Tibial nerve (tissue), 4 donors: ENCODE measurements at places on chromosomes 1 and 21.
A peak's percentile ranks its signal among the peaks of the same experiment; 100 is the strongest.

DNA sequence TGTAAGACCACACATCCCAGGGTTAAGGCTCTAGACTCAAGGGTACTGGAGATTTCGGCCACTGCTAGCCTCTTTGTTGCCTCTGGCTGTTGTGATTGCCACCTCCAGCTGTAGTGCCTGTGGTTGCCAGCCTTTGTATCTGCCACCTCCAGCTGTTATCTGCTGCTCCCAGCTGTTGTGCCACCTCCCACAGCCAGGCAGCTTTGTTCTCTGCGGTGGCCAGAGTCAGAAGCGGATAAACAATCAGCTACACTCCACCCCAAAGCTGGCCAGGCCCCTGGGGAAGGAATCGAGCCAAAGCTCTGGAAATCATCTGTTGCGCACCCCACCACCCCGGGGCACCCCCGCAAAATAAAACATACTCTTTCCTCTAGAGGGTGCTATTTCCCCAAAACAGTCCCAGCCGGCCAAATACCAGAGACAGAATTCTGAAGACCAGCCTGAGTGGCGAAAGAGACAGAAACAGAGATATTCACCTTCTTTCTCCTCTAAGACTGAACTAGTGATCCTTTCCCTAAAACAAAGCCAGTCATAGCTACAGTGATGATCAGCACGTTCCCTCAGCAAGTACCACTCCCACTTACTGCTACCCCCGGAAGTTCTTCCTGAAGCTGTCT lies 14.8 kb upstream of the PIGM start:
- H3K36me3 ChIP-seq: no peaks in the 10 kb centered on the region
- peak overlapping the region; percentile 61 for H3K27ac ChIP-seq
- peak; percentile 59 for DNase-seq

DNA sequence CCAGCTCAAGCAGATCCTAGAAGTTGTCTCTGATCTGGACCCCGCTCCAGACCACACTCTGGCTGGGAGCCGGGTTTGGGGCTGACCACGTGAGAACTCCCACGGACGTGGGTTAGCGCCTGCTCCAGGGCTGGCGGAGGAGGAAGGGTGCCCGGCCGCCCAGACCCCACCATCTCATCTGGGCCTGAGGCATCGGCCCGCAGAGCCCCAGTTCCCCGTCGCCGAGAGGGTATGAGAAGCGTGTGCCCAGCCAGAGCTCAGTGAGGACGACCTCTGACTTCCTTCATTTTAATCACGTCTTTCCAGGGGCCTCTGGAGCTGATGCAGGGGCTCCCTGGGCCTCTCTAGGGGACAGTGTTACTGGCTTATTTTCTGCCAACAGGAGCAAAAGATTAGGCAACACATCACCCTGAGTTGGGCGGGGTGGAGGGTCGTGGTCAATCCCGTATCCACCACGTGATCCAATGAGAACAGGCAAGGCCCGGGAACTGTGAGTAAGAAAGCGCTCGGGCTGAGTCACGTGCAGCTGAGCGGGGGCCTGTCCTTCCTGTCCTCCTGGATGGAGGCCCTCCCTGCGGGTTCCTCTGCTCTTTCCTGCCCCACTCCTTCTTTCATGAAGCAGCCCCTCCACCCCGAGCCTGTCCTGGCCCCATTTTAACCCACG lies 81.1 kb downstream of the SIK1 start:
- no peaks in the 10 kb centered on the region for H3K36me3 ChIP-seq
- no peak overlapping the region for H3K27ac ChIP-seq
- H3K4me1 ChIP-seq: no peaks in the 10 kb centered on the region

DNA sequence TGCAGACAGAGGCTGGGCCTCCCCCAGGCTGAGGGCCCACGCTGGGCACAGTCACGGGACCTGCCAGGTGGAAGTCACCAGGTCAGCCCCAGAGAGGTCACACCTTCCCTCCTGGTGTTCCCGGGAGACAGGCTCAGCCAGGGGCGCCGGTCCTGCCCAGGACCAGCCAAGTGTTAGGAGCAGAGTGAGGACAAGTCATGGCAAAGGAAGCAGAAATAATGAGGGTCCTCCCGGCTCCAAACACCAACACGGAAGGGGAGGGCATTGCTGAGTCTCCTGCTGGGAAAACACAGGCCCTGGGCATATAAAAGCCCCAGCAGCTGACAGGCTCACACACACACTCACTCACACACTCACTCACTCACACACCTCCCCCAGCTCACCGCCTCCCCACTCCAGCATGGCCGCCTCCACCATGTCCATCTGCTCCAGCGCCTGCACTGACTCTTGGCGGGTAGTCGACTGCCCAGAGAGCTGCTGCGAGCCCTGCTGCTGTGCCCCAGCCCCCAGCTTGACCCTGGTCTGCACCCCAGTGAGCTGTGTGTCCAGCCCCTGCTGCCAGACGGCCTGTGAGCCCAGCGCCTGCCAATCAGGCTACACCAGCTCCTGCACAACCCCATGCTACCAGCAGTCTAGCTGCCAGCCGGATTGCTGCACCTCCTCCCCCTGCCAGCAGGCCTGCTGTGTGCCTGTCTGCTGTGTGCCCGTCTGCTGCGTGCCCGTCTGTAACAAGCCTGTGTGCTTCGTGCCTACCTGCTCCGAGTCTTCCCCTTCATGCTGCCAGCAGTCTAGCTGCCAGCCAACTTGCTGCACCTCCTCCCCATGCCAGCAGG lies at the start of gene KRTAP10-10:
Gene KRTAP10-10 (plus strand): TSS at position 339 of the 833 bp plus-strand sequence. CDS start 62 bp downstream, at position 401.
- no peak within 1 kb of the TSS for H3K4me3 ChIP-seq
- H3K4me1 ChIP-seq: no peaks in the 10 kb centered on the region
- DNase-seq: no peak
- no peak within 1 kb of the TSS for H3K27ac ChIP-seq
- H3K36me3 ChIP-seq: no peaks in the 10 kb centered on the region
- no peaks in the 10 kb centered on the region for H3K27me3 ChIP-seq

GRCh38 chr21:31354122-31354521 lies 10.1 kb upstream of the TIAM1 start:
- H3K27ac ChIP-seq: no peak overlapping the region
- H3K27me3 ChIP-seq: no peaks in the 10 kb centered on the region
- H3K4me3 ChIP-seq: no peak overlapping the region
- no peak for DNase-seq

DNA sequence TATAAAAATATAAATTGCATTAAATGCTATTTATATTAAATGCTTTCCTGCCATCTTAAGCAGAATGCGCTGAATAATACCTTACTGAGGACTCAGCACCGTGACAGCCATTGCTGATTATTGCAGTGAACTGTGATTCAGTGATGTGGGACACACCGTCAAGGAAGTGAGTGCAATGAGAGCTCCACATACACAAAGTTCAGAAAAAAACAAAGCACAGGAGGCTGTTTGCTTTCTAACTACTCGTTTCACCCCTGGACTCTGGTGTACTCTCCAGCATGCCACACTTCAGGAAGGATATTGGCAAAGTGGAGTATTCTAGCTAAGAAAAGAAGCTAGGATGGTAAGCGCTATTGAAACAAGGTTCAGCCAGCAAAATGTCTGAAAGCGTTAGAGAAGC lies 57.4 kb upstream of the CXADR start:
- no peak overlapping the region for H3K27ac ChIP-seq
- no peak overlapping the region for H3K4me3 ChIP-seq
- no peaks in the 10 kb centered on the region for H3K36me3 ChIP-seq
- no peaks in the 10 kb centered on the region for H3K4me1 ChIP-seq
- H3K27me3 ChIP-seq: no peaks in the 10 kb centered on the region

- no peaks in the 10 kb centered on the region for H3K4me1 ChIP-seq
- H3K36me3 ChIP-seq: no peaks in the 10 kb centered on the region
- H3K27me3 ChIP-seq: no peaks in the 10 kb centered on the region
- H3K4me3 ChIP-seq: no peak overlapping the region
- no peak overlapping the region for H3K27ac ChIP-seq
Measured at GRCh38 chr1:237568955-237569354, 321.8 kb downstream of the ZP4 start.

DNA sequence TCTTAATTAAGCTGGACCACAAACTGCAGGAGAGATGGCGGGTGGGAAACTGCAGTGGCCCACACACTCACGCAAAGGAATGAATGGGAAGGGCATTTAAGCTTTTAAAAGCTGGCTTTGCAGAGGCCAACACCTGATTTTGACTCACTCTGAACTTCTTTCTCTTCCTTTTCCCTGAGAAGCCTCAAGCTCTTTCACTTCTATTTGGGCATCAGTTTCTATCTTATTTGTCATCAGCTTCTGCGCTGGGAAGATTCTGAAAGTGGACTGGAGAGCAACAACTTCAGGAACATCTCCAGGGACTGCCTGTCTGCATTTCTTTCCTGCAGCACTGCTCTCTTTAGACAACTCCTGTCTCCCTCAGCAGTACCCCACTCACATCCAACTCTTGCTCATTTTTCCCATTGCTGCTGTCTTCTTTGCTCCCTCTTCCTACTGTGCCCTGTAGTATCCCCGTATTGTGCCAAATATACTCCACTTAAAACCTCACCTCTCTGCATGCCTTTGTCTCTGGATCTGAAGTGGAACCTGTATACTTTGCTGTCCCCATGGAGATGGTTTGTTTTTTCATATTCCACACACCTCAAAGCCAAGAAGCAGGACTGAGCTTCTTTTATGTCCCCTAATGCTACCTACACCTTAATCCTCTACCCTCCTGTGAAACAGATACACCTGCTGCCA lies 143.3 kb upstream of the JUN start:
- no peaks in the 10 kb centered on the region for H3K27me3 ChIP-seq
- H3K27ac ChIP-seq: no peak overlapping the region
- no peaks in the 10 kb centered on the region for H3K4me1 ChIP-seq
- no peak for DNase-seq
- no peak overlapping the region for H3K4me3 ChIP-seq
- H3K36me3 ChIP-seq: no peaks in the 10 kb centered on the region

GRCh38 chr1:24911651-24912155 lies 18.4 kb downstream of the RUNX3 start:
- H3K36me3 ChIP-seq: no peaks in the 10 kb centered on the region
- no peaks in the 10 kb centered on the region for H3K27me3 ChIP-seq
- no peak overlapping the region for H3K27ac ChIP-seq
- DNase-seq: no peak
- H3K4me3 ChIP-seq: no peak overlapping the region
- peaks cover 7% of the 10 kb centered on the region for H3K4me1 ChIP-seq

DNA sequence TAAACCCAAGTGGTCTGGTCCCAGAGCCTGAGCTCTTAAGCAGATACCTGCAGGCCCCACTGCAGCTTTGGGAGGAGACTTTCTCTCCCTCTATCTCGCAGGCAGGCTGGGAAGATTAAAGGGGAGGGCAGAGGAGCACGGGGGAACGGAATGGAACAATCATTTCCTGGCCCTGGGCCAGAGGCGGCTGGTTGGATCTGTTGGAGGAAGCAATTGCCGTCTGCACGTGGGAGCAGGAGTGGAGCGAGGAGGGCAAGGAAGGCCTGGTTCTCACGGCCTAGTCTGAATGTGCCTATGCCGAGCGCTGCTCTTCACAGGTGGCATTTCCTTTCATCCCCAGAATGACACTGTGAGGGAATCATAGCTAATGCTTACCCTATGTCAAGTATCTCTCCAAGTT lies 23.7 kb downstream of the NKAIN1 start:
- no peaks in the 10 kb centered on the region for H3K27me3 ChIP-seq
- H3K4me3 ChIP-seq: no peak overlapping the region
- DNase-seq: no peak
- no peaks in the 10 kb centered on the region for H3K4me1 ChIP-seq

GRCh38 chr1:30615816-30616590 lies 107.4 kb downstream of the MATN1 start:
- no peak overlapping the region for H3K27ac ChIP-seq
- no peaks in the 10 kb centered on the region for H3K27me3 ChIP-seq
- no peak overlapping the region for H3K4me3 ChIP-seq
